ENCODE measurements at places on chromosomes 3 and 15. TPM values are rescaled to one million over a fixed set of nuclear protein-coding genes. Genes with fewer than 3 reads are reported as not detected.

The SYNPR gene
- total RNA-seq: not detected

The NECTIN3 gene
- 76.3 TPM for total RNA-seq

The WDR76 gene
- 10.1 TPM for total RNA-seq

The LRRC49 gene
- total RNA-seq: 4.9 TPM

The IGF2BP2 gene
- 120 TPM for total RNA-seq

The WDR93 gene
- 0.10 TPM for total RNA-seq

The PTX3 gene
- 395 TPM for total RNA-seq

The SOX2 gene
- not detected for total RNA-seq

The KPNA4 gene
- total RNA-seq: 53.2 TPM

The C3orf85 gene
- total RNA-seq: not detected

The ARL14 gene
- total RNA-seq: 0.29 TPM

The NKIRAS1 gene
- 6.0 TPM for total RNA-seq

The DAPK2 gene
- total RNA-seq: 9.1 TPM

The ADAMTS9 gene
- 54.9 TPM for total RNA-seq

The FAM219B gene
- total RNA-seq: 47.2 TPM

The CFAP91 gene
- total RNA-seq: 0.33 TPM

The KLHL24 gene
- total RNA-seq: 65.7 TPM

The SST gene
- not detected for total RNA-seq

The SEMA3B gene
- 1.1 TPM for total RNA-seq

The CLDN11 gene
- total RNA-seq: 698 TPM

The ITGA11 gene
- 2.6 TPM for total RNA-seq

The CCNB2 gene
- total RNA-seq: 22.5 TPM

The SLC22A13 gene
- total RNA-seq: under 0.01 TPM

The ADAMTS17 gene
- not detected for total RNA-seq

The SAMD7 gene
- total RNA-seq: not detected

The TMEM89 gene
- not detected for total RNA-seq

The OR4F6 gene
- total RNA-seq: not detected

The GHSR gene
- total RNA-seq: not detected

The CPNE9 gene
- not detected for total RNA-seq

The TBC1D5 gene
- 85.3 TPM for total RNA-seq

The CACNA2D3 gene
- not detected for total RNA-seq

All from vein endothelial cell (primary cell).